Activated effector memory CD4-positive, alpha-beta T cell treated with Interleukin-2 at 50 U/mL for 16 hours (primary cell): ENCODE measurements at places on chromosomes 13 and 19.
A peak's percentile ranks its signal among the peaks of the same experiment; 100 is the strongest.

- DNase-seq: no peak
These were observed 81.3 kb downstream of the SLC7A1 start for GRCh38 chr13:29513981-29514719.

GRCh38 chr19:19268453-19269385, 4.4 kb downstream of the TM6SF2 start:
- no peak for DNase-seq

- peak; percentile 44 for DNase-seq
These were observed 96.2 kb downstream of the CYSLTR2 start for GRCh38 chr13:48749699-48750473.

DNA sequence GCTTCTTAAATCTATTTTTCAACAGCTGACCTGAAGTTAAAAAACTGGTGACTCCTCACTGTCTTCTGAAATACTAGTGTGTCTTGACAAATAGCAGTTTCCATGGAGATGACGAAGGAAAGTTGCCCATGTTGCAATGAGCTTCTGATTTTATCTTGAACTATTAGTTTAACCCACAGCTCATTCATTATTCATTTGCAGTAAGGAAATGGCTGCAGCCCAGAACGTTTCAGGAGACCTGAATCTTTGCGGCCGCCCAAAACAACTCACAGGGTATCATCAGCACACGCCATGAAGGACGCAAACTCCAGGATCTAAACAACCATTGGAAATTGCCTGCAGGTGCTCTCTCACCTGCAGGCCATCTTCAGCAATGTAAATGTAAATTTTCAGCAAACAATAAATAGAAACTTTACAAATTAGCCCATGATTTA, 142.5 kb downstream of the DCLK1 start:
- no peak for DNase-seq

DNA sequence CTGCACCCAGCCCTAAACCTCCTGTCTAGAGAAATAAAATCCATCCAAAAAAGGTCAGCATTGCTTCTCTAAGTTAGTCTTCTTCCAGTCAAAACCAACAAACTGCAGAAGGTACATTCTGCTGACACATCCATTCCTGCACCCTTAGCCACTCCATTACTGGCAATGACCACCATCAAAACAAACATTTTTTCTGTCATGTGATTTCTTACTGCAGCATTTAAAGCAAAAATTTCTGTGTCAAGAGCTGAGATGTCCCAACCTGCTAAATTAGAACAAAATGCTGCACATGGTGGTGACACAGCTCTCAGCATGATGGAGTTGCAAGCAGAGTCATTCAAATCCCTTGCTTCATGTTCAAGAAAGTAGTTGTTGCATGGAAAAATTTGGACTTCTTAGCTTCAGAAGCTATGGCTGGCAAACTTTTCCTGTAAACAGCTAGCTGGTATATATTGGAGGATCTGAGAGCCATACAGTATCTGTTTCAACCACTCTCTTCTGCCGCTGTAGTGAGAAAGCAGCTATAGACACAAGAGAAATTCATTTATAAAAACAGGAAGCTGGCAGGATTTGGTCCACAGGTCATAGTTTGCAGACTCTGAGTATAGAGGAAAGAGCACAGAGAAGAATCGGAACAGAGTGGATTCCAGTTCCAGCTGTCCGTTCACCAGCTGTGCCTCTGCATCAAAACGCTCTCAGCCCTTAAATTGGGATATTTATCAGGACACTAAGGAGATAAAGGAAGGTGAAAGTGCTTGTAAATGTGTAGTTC, 17.4 kb downstream of the RUBCNL start:
- DNase-seq: no peak

- no peak for DNase-seq
These were observed 38.3 kb upstream of the SPRY2 start for GRCh38 chr13:80379245-80379644.

- DNase-seq: no peak
These were observed 63.6 kb upstream of the NFIC start for GRCh38 chr19:3302755-3303154.

- no peak for DNase-seq
These were observed 69.9 kb upstream of the RAP2A start for GRCh38 chr13:97364031-97364430.

DNA sequence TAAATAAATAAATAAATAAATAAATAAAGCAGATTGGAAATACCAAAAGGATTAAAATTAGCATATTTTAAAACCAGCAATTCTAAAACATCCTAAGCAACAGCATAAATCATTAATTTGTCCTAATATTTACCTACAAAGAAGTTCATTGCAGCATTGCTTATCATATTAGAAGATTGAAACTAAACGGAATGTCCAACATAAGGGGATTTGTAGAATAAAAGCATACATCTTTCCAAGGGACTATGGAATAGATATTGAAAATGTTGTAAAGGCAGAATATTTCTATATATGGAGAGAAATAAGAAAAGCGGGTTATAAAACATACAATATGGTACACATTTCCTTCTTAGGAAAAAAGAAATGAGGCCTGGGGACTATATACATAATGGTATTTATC, 71.1 kb upstream of the RFC3 start:
- no peak for DNase-seq

DNA sequence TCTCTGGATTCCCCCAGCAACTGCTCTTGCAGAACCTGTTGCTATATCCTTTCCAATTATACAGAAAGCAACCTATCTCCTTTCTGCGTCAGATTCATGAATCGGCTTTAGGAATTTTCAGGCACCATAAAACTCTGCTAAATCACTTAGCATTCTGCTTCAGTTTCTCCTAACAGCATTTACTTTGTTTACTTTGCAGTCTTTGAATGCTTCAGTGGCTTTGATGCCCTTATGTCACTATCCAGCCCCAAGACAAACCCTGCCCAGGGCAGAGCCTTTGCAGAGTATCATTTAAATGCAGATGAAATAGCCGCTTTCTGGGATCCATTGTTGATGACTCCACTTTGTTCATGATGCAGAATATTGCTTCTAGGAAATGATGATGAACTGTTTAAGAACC, 43.1 kb downstream of the SLITRK1 start:
- no peak for DNase-seq

DNA sequence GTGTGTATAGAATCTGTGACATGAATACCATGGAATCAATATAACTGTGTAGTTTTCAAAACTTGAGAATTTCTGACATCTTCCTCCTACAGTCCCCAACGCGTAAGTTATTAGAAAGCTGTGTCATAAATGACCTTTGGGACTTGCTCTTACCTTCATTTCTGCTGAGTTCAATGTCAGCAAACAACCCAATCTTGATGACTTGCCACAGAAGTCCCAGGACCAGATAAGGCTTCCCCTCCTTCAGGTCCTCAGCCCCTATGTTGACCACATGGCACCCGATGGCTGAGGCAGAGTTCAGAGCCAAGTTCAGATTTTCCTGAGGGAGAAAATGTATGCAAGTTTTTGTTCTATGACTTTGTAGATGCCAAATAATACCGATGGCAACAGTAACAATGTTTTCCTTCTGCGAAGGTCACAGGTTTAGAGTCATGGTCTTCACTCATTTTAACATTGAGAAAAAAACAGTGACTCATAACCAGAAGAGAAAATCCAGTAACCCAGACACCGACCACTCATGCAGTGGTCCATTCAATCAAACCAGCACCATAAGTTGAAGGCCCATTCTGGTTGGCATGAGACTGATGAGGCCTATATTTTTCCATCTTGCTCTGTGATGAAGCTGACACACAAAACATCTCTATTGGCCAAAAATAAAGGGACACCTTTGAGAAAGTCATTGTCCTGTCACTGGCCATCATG, 29.2 kb downstream of the LCP1 start:
- no peak for DNase-seq

DNA sequence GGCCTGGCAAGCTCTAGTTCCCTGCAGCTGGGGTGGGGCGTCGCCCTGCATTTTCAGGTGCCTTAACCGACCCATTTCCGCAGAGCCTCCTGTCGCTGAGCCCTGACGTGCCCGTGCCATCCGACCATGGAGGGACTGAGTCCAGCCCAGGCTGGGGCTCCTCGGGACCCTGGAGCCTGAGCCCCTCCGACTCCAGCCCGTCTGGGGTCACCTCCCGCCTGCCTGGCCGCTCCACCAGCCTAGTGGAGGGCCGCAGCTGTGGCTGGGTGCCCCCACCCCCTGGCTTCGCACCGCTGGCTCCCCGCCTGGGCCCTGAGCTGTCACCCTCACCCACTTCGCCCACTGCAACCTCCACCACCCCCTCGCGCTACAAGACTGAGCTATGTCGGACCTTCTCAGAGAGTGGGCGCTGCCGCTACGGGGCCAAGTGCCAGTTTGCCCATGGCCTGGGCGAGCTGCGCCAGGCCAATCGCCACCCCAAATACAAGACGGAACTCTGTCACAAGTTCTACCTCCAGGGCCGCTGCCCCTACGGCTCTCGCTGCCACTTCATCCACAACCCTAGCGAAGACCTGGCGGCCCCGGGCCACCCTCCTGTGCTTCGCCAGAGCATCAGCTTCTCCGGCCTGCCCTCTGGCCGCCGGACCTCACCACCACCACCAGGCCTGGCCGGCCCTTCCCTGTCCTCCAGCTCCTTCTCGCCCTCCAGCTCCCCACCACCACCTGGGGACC, 1.2 kb downstream of the ZFP36 start:
- DNase-seq: peak; percentile 80

GRCh38 chr19:3897936-3898335, 17.5 kb downstream of the ATCAY start:
- no peak for DNase-seq
